Spleen (tissue), 13 donors: ENCODE measurements at places on chromosomes 1 and 21. TPM values are rescaled to one million over a fixed set of nuclear protein-coding genes. Genes with fewer than 3 reads are reported as not detected.

GRCh38 chr1:74431531-74431930 is 80.9 kb downstream of the LRRC53 start:
- no peaks in the 10 kb centered on the region for H3K4me1 ChIP-seq
- H3K36me3 ChIP-seq = no peaks in the 10 kb centered on the region
- no peak for DNase-seq

DNA sequence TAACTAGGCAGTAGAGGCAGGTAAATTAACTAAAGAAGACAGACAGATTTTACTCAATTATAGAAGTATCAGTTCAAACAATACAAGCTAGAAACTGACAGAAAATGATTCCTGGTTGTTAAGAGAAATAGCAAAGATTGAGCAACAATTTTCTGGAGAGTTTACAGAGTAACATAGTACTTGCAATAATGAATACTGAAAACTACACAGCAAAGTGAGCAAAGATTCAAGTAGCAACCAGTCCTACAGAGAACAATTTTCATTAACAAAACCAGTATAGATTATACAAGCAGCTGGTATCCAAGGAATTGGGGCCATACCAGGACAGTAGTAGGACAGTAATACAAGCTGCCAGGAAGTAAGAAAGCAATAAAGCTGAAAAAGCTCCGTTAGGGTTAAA is 37.6 kb downstream of the EYA3 start:
- DNase-seq = no peak
- H3K4me3 ChIP-seq = no peak overlapping the region
- peaks cover 9% of the 10 kb centered on the region for H3K36me3 ChIP-seq
- no peaks in the 10 kb centered on the region for H3K27me3 ChIP-seq
- no peak overlapping the region for H3K27ac ChIP-seq

- H3K4me3 ChIP-seq = no peak overlapping the region
- H3K27ac ChIP-seq = no peak overlapping the region
- no peaks in the 10 kb centered on the region for H3K27me3 ChIP-seq
- H3K4me1 ChIP-seq = peaks cover 11% of the 10 kb centered on the region
- H3K36me3 ChIP-seq = no peaks in the 10 kb centered on the region
- DNase-seq = no peak
Observed at GRCh38 chr21:29378832-29379231, 80.1 kb downstream of the BACH1 start.

DNA sequence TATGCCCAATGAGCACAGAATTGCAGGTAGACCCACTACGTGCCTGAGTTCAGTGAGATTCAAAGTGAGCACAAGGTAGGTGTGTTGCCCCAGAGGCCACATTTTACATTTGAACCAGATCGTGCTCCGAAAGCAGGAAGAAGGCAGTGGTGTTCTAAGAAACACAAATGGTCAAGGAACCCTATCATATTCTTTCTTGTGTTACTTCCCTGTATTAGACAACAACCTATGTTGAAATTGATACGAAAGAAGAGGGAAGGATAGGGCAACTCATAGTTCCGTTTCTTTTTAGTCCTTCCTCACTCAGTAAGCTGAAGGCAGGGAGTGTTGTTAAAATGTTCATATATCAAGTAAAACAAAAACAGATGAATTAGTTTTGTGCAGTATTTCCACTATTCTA is 33.9 kb downstream of the OLFML2B start:
- H3K4me3 ChIP-seq = no peak overlapping the region
- peak overlapping the region; percentile 60 for H3K27ac ChIP-seq
- H3K4me1 ChIP-seq = peaks cover 18% of the 10 kb centered on the region
- no peaks in the 10 kb centered on the region for H3K36me3 ChIP-seq

DNA sequence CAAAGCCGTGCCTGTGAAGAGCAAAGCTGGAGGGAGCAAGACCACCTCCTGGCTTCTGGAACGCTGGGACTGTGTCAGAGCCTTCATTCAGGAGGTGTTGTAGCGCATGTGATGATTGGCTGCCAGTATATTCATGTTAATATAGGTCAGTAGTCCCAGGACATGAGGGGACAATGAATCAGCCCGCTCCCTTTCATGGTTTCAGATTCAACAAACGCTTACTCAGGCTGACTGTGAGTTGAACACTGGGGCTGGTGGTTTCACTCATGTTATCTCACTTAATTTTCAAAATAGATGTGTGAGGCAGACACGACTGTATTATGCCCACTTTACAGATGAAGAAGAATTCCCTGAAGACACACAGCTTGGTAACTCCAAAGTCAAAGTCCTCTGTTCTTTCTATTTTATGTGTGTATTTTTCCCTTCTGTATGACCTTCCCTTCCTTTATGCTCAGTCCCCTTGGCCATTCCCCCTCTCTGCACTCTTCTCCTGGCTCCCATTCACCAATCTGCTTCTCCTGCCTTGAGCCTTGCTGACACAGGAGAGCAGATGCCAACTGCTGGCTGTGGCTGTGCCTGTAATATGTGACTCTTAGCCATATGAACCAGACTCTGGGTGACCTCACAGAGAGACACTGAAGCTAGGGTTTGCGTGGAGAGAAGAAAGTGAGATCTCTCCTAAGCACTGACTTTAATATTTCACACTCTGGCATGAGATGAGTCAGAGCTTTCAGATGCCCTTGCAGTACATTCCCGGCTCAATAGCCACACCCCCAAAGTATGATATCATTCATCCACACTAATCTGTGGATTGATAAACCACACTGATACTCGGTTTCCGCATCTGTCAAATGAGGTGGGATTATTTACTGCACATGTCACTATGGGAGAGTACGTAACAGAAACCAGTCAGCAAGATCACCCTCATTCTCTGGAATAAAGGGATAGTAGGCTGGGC is 31.4 kb upstream of the KIRREL1 start:
- peaks cover 8% of the 10 kb centered on the region for H3K4me1 ChIP-seq
- no peak overlapping the region for H3K4me3 ChIP-seq
- no peaks in the 10 kb centered on the region for H3K27me3 ChIP-seq

The MX1 gene
- polyA plus RNA-seq = 36.3 TPM

The TNFRSF18 gene
- polyA plus RNA-seq = 7.2 TPM

The CYP4A22 gene
- polyA plus RNA-seq = not detected
